Pulmonary artery endothelial cell (primary cell): ENCODE measurements at places on chromosomes 13 and 19.

DNA sequence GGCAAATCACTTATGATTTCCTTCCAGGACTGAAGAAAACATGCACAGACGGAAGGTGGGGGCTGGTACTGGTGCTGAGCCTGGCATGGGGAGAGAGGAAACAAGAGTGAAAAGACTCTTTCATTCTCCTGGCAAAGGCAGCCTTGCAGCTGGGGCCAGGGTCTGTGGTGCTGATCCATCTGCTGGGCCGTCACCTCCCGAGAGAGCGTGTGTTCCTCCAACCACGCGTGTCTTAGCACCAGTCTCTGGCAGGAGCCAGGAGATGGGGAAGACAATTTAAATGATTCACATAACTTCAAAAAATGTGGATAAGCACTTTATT lies 23.9 kb upstream of the SPART start:
- DNase-seq: no peak

DNA sequence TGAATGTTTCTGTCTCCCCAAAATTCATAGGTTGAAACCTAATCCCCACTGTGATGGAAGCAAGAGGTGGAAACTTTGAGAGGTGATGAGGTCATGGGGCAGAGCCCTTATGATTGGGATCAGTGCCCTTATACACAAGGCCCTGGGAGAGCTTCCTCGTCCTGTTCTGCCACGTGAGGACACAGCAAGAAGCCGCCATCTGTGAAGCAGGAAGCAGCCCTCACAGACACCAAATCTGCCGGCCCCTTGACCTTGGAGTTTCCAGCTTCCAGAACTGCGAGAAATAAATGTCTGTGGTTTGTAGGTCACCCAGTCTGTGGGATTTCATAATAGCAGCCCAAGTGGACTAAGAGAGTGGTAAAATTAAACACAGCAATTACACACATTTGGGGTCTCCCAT lies 737.4 kb downstream of the UQCRFS1 start:
- no peak for DNase-seq

- DNase-seq: no peak
These were observed 25.0 kb downstream of the CEBPG start for GRCh38 chr19:33398361-33399060.

GRCh38 chr13:61857198-61857597 lies 441.5 kb upstream of the PCDH20 start:
- no peak for DNase-seq

DNA sequence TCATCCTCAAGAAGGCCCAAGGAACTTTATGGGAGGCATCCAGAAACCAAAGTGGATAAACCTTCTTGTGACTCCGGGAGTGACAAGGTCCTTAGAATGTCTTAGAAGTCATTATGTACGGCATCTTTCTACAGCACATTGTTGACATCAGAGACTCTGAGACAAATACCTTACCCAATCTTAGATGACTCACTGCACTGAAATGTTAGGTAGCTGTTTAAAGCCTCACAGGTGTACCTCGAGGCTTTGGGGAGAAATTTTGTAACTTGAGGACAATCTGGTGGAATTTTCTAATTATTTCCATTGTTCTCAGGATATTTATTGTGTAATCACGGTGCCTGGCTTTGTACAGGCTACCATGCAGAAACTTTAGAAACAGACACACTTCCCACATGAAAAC lies 14.8 kb upstream of the LGALS13 start:
- DNase-seq: no peak

- DNase-seq: no peak
These were observed 3.7 kb upstream of the LYPD3 start for GRCh38 chr19:43469160-43469480.

DNA sequence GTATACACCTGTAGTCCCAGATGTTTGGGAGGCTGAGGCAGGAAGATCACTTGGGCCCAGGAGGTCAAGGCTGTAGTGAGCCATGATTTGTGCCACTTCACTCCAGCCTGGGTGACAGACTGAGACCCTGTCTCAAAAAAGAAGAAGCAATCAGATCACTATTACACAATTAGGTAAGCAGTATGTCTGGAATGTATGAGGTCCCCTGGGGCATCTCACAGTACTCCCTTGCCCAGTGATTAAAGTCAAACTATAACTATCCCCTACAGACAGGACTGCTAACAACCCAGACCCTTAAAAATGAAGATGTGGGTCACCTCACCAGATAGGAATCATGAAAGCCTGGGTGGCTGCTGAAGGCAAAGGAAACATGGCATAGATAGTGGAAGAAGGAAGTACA lies 9.4 kb upstream of the PAN3 start:
- DNase-seq: no peak

GRCh38 chr13:79374578-79374977 lies 31.5 kb downstream of the RBM26 start:
- DNase-seq: no peak

GRCh38 chr13:112845511-112846144 lies 123.4 kb upstream of the MCF2L start:
- DNase-seq: no peak

DNA sequence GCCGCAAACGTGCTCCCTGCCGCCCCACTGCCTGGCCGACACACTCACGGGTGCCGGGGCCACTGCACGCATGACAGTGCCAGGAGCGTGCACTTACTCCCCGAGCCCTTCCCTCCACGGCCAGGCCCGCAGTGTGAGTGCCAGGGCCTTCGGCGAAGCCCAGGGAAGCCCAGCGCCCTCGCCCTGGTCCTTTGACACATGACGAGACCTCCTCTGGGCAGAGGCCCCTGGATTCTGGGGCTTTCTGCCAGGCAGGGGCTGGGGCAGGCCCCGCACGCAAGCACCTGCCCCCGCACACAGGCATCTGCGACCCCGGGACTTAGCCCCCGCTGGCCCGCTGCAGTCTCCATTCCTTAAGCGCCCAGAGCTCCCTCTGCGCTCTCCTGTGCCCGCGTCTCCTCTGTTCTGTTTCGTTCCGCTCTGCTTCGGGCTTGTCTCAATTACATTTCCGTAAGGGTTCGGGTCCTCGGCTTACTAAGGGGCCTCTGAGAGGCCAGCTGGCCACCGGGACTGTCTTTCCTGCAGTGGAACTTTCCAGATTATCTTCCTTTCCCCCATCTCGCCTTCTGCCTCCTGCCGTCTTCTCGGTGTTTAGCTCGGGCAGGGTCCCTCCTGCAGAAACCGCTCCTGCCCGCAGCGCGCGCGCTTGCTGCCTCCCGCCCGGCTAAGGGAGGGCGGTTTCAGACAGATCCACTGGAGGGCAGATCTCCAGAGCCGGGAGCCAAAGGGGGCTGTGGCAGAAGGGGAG lies 98.8 kb downstream of the ING1 start:
- no peak for DNase-seq
